ENCODE measurements at places on chromosomes 3 and 15.

- no peak for DNase-seq
Observed at GRCh38 chr3:99875581-99875928, 57.9 kb downstream of the CMSS1 start.

GRCh38 chr3:1326546-1326945 is 233.7 kb downstream of the CNTN6 start:
- DNase-seq, result no peak

GRCh38 chr3:54631516-54632325 is 296.1 kb downstream of the LRTM1 start:
- no peak for DNase-seq

DNA sequence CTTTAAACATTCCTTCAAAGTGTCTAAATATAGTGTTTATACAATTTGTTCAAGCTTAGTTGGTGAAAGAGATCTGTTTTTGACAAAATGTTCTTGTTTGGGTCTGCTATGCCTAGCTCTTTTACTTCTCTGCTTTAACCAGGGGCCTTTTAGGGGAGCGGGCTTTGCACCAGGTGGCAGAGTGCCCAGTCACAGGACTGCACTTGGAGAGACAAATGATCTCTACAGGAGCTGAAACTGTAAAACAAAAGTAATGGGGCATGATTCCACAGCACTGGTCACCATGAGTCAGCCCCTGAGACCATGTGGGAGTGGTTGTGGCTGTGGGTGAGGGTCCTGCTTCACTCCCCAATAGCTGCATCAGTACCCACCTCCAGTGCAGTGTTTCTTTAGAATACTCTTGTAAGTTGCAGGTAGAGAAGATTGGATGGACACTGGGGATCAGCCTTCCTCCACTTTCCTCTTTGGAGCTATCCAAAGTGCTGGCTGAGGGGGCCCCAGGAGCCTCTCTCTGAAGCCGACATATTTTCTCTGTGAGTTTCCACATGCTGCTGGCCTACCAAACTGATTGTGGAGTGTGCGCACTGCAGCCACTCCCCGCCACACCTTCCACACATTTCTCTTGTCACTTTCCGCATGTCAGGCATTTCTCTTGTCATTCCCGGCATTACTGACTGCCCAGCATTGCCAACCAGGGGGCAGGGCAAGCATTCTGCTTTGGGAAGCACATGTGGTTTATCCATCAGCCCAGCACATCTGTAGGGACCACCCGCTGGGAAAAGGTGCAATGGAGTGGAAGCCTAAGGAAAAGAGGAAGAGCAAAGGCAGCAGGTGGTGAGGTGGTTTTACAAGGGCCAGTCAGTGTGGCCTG is 110.0 kb downstream of the EPHB1 start:
- no peak for DNase-seq

DNA sequence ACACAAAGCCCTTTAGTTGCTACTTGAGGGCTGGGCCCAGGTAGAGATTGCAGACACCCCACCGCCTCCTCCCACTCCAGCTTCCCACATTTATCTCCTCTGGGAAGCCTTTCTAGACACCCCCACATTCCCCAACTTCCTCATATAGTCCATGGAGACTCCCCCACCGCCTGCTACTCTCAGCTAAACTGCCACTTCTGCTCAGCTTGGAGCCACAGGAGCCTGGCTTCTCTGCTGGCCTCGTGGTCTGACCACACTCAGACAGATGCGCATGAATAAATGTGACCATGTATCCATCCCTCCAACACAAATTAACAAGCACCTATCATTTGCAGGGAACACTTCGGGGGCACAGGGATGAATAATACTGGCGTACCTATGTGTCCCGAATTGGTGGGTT is 10.5 kb upstream of the ACSBG1 start:
- no peak for DNase-seq

GRCh38 chr3:161941891-161942290 is 445.3 kb downstream of the OTOL1 start:
- DNase-seq, result no peak
